ENCODE measurements at places on chromosomes 11 and 22.
A peak's percentile ranks its signal among the peaks of the same experiment; 100 is the strongest.

DNA sequence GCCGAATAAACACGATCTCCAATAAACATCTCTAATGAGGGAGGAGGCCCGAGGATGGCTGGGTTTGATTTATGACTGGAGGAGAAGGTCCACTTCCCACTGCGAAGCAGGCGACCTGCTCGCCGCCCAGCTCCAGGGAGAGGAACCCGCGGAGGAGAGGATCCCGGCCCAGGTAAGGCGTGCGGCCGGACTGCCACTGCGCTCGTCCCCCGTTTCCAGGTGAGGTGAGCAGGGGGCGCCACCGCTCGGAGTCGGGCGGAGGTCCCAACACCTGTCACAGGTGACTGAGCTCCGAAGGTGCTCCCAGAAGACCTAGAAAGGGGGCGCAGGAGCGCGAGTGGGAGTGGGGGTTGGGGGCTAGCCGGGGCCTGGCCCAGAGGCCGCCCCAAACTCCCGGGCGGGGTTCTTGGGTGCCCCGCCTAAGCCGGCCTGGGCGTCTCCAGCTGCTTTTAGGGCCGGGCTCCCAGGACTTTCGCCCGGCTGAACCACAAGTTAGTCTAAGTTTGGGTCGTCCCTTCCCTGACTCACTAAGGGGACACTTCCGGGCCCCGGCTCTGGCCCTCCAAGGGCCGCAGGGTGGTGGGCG is 5.4 kb upstream of the PAX6 start:
- DNase-seq: no peak

GRCh38 chr11:45900916-45901617 is 6.0 kb downstream of the FREY1 start:
- no peak for DNase-seq

DNA sequence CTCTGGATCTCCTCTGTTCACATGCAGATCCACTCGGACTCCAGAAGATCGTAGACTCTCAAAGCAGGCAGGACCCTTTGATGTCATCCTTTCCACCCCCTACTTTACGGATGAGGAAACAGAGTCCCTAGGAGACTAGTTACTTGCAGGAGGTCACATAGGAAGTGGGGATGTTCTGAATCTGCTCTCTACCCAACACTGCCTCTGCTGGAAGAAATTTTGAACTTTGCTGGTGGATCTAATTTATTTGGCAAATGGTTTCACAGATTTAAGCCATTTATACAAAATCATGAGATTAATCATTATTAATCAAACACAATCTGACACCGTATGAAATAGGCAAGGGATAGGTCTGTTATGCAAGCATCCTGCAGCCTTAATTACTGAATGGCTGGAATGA is 55.0 kb upstream of the USP47 start:
- DNase-seq: no peak

DNA sequence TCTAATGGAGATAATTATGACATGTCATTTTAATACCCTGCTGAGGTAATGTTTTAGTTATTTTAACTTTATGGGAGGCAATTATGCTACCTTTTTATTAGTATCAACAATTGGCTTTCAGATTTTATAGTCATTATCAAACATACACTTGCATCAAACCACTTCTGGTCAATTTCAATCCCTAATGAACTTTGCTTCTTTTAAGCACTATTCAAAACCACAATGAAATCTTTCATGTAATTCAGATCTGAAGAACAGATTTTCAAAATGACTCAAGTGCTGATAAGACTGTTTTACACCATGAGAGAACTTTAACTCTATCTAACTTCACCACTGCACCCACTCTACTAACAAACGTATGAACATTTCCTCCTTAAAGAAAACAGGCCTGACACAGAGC is 25.9 kb upstream of the CCDC34 start:
- DNase-seq: no peak

- no peak for DNase-seq
Measured at GRCh38 chr11:1674173-1675131, 22.5 kb upstream of the KRTAP5-6 start.

DNA sequence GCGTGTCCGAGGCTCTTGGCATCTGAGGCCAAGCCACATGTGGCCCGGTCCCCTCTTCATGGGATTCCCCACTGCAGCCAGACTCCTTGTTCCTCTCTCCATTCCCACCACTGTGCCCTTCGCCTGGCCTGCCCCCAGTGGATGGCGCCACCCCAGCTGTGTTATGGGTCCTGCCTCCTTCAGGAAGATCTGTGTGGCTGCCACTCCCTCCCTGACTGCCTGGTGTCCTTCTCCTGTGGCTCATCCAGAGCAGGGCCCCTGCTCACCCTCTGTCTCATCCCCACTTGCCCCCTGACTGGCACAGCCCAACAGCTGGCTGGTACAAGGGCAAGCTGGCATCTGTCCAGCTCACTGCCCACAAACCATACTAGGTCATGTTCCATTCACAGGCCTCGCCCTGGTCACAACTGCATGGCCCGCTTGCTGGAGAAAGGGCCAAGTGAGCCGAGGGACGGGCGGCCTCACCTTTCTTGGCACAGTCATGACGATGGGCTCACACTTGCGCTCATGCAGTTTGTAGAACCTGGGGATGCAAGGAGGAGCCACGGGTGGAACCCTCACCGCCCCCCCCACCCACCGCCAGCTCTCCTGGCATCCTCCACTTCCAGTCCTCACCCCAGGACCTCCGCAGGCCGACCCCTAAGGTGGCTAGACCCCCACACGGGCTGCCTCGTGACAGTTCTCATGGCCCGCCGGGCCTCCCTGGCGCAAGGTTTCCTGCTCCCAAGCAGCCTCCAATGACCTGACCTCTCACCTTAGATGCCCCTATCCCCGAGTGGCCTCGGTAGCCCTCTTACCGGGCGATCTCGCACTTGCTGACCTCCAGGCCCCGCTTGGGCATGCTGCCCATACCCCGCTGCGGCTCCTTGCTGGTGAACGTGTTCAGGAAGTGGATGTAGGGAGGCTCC is 2.1 kb upstream of the PTPRCAP start:
- DNase-seq: no peak

- peak; percentile 1 for DNase-seq
Measured at GRCh38 chr11:78465169-78465942, 47.7 kb upstream of the GAB2 start.

GRCh38 chr22:43964314-43964857 is 9.1 kb downstream of the SAMM50 start:
- DNase-seq: no peak

- DNase-seq: no peak
Measured at GRCh38 chr22:19870153-19871022, 15.7 kb upstream of the GNB1L start.

GRCh38 chr11:64448599-64449380 is 89.8 kb downstream of the RPS6KA4 start:
- DNase-seq: peak; percentile 47

- DNase-seq: no peak
Measured at GRCh38 chr22:48268771-48269552, 1506.5 kb downstream of the TBC1D22A start.

GRCh38 chr22:22935546-22936157 is 48.0 kb downstream of the IGLL5 start:
- DNase-seq: no peak

GRCh38 chr11:94130298-94131046 is 1.8 kb downstream of the PANX1 start:
- DNase-seq: no peak

DNA sequence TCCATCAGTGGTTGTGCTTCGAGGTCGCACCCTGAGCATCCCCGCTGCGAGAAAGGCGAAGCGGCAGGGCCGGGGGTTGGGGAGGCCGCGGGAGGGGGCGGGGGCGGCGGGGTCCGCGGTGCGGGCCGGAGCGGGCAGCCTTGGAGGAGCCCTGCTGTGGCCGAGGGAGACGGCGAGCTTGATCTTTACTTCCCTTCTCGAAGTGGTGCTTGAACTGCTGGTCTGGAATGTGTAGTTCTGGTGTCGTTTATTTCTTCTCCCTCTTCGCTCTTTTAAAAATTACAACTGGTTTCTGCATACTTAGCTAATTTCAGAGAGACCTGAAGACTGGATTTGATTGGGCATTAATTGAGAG is 1.1 kb downstream of the APLP2 start:
- DNase-seq: no peak

GRCh38 chr11:73017024-73017751 is 124.9 kb downstream of the FCHSD2 start:
- no peak for DNase-seq

DNA sequence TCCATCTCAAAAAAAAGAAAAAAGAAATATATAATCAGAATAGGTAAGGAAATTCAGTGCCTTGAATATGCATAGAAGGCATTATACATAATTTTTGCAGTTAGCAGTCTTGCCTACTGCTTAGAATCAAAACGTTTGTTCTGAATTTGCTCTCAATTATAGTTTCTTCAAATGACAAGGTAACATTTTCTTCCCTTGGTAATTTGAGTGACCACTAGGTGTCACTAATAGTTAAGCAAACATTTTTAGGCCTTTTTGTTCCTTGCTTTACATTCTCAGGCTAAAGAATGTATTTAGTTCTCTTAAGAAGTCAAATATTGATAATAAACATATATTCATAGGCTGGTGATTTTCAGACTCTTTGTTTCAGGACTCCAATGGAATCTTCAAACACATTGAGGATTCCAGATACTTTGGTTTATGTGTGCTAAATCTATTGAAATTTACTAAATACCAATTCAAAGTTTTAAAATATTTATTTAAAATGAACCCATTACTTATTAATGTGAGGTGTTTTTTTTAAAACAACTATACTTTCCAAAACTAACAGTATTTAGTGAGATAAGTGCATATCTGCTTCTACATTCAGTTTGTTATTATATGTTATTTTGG is 55.0 kb upstream of the DEPDC7 start:
- peak; percentile 2 for DNase-seq

- no peak for DNase-seq
Measured at GRCh38 chr22:43446037-43446803, 34.4 kb downstream of the MPPED1 start.

- DNase-seq: no peak
Measured at GRCh38 chr11:35116245-35116644, 22.7 kb upstream of the CD44 start.

GRCh38 chr11:75432911-75433321 is at the start of gene KLHL35:
Gene KLHL35 (minus strand): TSS chr11:75433203. CDS start chr11:75430629, 2,574 bp downstream.
- no peak for DNase-seq

- no peak for DNase-seq
Measured at GRCh38 chr22:36323855-36324331, 63.9 kb downstream of the MYH9 start.

GRCh38 chr11:128483211-128483788 is 104.1 kb downstream of the ETS1 start:
- DNase-seq: no peak

DNA sequence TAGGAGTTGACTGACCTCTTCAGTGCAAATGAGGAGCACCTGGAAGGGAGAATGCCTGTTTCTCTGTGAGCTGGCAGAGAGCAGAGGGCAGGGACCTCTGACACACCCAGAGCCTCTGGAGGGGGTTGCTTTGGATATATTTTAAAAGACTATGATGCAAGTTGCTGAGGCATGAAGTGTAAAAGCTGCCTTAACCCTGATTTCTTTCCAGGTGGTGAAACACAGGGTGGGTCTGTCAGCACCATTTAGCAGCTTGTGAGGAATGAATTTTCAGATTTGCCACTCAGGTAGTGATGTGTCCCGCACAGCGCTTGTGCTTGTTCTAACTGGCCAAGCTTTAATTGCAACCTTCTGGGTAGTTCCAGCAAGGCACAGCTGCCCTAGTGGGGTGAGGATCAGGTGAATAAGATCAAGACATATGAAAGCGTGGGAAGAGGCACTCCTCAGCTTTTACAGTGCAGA is 90.2 kb downstream of the SWAP70 start:
- no peak for DNase-seq

- peak; percentile 77 for DNase-seq
Measured at GRCh38 chr22:42581762-42582716, 28.3 kb downstream of the SERHL2 start.

DNA sequence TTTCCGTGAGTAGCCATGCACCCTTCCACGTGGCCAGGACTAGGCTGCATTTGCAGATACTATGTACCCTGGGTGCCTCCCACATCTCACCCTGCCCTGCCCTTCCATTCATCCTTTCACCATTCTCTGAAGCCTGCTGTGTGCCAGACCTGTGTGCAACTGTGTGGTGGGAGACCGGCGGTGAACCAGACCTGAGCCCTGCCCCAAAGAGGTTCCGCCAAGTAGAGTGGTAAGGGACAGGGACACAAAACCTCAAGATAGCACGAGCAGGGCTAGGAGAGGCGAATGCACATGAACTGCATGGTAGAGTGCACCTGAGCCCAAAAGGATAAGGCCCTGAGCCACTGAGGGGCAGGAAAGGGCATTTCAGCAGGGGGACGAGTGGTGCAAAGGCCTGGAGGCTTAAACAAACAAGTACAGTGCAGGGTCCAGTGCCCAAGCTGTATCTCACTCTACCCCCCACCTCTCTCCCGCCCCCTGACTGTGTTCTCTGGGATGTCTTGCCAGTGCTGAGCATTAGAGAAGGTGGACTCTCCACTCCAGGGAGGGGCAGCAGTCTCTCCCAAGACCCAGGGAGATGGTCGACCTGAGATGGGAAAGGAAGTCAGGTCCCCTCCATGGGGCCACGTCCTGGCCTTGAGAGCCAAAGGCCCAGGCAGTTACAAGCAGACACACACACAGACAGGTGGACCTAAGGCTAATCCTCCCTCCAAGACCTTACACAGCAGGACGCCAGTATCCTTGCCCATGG is 14.1 kb upstream of the ARAP1 start:
- DNase-seq: no peak

GRCh38 chr11:75603791-75604736 is 42.0 kb downstream of the SERPINH1 start:
- no peak for DNase-seq

DNA sequence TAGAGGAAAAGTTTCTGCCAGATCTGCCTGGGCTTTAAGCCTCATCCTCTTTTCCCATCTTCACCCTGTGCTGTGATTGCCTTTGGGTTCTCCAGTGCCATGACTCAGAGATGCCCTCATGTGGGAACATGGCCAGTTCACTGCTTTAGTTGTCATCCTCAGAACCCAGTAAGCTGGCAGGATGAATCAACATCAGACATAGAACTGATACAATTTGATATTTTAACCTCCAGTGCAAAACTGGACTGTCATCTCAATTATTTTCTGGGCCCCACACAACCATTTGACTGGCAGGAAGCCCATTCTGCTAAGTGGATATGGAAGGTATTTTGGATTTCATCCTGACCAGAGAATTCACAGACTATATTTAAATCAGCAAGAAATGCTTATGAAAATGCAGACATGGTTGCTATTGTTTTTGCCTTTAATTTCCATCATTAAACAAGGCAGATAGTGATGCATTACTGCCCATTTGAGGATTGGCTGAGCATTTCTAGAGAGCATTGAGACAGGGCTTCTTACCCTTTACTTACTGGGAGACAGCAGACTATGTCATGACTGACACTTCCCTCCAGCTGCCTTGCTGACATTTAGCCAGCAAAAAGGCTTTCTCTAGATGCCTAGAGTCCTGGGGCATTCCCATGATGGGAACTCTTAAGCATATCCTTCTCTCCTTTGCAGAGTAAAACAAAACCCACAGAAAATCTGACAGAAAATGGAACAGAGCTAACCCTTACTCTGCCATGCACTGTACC is 327.1 kb upstream of the MTNR1B start:
- DNase-seq: no peak

DNA sequence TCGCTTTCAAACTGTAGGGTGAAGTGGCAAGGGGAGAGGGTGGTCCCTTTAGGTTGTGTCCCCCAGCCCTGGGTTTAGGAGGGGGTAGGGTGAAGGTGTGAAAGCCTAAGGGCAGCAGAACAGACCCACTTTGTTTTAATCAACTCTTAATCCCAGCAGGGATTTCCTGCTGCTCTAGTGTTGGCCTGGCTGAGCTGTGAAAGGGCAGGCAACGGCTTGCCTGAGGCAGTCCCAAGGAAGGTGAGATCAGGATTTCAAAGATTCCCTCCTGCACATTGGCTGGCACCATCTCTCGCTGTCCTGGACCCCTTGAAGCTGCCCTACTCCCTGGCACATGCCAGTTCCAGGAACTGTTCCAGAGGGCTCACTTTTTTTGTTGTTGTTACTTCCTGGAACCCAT is 221.3 kb downstream of the INSC start:
- DNase-seq: no peak

Measured in activated CD4-positive, alpha-beta T cell treated with anti-CD3 and anti-CD28 coated beads, Interleukin-2, amount 50 U/mL, for 24 hours (primary cell).